ENCODE measurements at places on chromosomes 5 and 9.

DNA sequence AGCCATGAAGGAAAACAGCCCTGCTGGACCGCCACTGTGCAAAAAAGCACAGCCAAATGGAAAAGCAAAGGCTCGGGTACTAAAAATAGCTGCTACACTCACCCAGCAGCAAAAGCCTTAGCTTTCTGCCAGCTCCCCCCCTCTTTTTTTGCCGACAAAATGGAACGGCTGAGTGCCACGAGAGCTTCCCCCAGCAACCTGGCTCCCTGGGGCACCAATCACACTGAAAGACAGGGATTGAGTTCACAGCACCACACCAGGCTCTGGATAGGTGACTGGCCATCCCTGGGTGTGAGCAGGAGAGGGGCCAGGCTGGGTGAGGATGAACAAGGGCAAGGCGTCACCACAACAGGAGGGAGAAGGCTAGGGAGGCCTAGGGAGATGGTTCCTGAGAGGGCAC is 66.7 kb downstream of the SIL1 start:
- DNase-seq: no peak

DNA sequence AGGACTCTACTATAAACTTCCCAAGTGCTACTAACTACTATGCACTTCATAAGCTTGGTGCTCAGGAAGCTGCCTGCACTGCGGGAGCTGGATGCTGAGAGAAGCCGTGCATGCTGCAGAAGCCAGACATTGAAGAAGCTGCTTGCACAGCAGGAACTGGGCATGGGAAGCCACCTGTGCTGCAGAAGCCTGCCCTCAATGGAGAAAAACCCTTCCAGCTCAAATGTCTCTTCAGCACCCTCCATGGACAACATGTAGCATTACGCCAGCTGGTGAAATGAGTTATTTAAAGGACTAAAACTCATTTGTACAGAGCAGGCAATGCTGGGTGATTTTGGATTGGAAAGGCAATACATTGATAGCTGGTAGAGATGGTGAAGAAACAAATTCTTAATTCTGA is 247.2 kb downstream of the KIF4B start:
- no peak for DNase-seq

GRCh38 chr5:163789870-163790269 is 284.5 kb downstream of the MAT2B start:
- no peak for DNase-seq

DNA sequence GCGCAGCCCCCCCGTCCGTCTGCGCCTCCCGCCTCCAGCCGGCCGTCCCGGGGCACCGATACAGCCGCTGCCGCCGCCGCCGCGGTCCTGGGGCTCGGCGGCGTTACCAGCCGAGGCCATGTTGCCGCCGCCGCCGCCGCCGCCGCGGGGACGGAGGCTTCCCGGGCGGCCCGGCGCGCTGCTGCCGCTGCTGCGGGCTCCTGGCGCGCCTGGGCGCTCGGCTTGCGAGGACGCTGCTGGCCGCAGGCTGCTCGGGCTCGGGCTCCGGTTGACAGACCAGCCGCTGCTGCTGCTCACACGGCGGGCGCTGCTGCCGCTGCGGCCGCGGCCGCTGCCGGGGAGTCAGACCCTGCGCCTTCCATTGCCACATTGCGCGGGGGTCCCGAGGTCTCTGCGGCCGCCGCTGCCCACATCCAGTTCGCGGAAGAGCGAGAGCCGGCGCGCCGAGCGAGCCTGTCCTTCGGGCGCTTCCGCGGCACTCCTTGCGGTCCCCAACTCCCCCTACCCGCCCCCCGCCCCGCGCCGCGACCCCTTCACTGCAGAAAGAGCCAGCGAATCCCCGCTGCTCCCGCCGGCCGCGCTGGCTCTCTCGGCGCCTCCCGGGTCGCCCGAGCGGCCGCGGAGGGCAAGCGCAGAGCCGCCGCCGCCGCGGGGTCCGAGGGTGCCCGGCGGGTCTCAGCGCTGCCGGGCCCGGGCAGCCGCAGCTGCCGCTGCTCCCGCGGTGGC is 8.4 kb downstream of the PTCH1 start:
- no peak for DNase-seq

GRCh38 chr5:10401498-10401897 is 40.2 kb upstream of the ROPN1L start:
- no peak for DNase-seq

GRCh38 chr9:130432796-130433167 is 12.0 kb upstream of the ASS1 start:
- DNase-seq: no peak

DNA sequence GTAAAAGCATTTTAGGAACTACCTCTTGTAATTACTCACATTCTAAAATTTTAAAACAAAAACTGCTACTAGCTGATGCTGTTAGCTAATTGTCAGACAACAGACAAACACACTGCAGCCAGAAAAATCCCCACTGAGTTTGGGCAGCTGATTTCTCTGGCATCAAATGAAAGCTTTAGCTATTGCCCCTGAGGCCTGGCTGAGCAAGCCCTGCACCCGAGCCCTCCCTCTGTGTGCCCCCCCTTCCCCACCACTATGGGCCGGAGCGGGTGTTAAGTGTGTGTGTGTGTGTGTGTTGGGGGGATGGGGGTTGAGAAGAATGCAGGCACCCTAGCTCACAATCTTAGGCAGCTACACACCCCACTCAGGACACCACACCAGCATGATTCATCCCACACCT is 2.4 kb downstream of the NEUROG1 start:
- DNase-seq: no peak

- DNase-seq: no peak
Measured at GRCh38 chr5:9419794-9420193, 126.1 kb downstream of the SEMA5A start.

- no peak for DNase-seq
Measured at GRCh38 chr9:113978725-113979342, 99.3 kb downstream of the AMBP start.

DNA sequence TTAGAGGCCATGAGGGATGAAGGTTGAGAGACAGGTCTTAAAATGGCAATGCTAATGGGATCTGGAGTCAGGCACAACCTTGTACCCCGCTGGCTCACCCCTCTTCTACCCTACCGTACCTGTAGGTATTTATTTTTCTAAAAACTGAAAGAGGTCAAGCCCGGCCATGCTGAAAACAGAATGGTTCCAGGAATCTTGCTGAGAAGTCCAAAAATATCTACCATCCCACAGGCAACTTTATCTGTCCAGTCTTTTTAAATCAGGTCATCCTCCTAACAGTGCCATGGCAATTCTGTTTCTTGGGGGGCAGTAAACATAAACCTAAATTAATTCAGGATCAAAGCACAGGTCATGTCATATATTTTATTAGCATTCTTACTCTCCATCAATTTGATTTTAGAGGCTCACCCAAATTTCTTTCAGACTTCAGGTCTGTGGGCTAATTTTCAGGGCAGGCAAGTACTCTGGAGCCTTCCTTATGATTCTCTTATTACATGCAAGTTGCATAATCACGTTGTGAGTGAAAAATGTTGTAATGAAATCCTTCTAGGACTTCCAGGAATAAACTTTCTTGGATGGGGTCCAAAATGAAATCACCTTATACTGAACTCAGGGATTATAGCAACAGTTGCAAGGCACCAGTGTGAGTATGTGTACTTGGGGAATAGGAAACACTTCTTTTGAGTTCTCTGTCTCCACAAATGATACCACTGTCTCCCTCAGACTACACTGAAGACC is 102.7 kb upstream of the NREP start:
- DNase-seq: no peak

- no peak for DNase-seq
Measured at GRCh38 chr5:65620021-65620420, 4.1 kb downstream of the TRIM23 start.

GRCh38 chr9:31236344-31236743 is 1148.1 kb upstream of the ACO1 start:
- no peak for DNase-seq

- no peak for DNase-seq
Measured at GRCh38 chr9:11233696-11234095, 620.9 kb upstream of the PTPRD start.

DNA sequence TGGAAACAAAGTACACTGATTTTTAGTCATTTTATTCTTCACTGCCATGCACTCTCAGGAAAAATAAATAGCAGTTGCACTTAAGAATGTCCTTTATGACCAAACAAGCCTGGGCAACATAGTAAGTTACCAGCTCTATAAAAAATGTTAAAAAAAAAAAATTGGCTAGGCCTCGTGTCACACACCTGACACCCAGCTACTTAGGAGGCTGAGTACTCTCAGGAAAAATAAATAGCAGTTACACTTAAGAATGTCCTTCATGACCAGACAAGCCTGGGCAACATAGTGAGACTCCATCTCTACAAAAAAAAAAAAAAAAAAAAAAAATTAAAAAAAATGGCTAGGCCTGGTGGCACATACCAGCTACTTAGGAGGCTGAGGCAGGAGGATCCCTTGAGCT is 304.6 kb downstream of the SLCO4C1 start:
- no peak for DNase-seq

- no peak for DNase-seq
Measured at GRCh38 chr5:117833691-117834090, 1154.7 kb downstream of the DTWD2 start.

DNA sequence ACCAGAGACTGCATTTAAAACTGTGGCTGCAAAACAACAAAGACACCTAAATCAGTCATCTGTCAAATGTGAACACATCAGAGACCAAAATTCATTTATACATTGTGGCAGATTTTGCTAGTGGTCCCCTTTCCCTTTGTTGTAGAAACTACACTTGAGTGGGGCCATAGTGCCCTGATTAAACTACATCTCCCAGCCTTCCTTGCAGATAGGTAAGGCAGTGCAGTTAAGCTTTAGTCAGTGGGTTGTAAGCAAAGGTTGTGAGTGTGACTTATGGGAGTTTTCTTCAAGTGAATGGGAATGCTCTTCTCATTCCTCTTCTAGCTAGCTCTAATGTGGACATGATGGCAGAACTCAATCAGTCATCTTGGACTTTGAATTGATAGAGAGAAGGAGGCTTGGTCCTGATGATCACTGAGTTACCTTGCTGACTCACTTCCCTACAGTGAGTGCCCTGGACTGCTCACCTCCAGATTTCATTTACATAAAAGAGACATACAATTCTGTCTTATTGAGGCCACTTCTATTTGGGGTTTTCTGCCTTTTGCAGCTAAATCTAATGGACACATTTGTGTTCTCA is 35.2 kb upstream of the SPARC start:
- DNase-seq: no peak

DNA sequence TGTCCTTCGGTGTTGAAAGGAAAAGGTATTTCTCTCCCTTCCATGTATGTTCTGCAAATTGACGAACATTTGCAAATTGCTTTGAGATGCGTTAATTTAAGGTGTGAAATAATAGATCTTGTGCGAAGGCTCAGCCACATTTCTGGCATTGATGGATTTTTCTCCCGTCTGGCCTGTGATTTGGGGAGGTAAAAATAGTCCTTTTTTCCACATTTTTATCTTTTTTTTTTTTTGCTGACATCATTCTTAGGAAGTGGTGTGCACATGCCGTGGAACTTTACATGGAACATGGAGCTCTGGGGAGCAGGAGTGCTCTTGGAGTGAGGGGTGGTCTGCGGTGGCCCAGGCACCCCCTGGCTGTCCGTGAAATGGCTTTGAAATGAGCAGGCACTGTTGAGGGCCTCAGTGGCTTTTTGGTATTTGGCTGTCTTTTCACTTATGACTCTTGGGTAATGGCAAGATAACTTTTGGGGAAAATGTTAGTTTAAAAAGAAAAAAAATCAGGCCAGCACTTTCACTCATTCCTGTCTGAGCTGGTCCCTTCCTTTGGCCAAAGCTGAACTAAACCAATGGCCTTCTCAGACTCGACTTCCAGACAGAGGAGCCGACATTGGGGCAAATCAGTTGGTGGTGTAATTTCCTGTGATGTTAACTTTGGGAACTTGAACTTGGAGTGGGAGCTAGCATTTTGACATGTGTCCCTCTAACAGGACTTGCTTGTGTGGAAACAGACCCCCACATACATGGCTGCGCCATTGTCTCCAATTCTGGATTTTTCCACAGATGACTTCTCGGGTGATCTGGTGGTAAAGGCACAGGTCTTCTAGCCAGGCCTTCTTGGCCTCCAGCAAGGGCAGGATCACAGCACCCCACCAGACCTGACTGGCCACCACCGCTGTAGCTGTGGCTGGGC is 4.2 kb downstream of the NEK6 start:
- DNase-seq: no peak

DNA sequence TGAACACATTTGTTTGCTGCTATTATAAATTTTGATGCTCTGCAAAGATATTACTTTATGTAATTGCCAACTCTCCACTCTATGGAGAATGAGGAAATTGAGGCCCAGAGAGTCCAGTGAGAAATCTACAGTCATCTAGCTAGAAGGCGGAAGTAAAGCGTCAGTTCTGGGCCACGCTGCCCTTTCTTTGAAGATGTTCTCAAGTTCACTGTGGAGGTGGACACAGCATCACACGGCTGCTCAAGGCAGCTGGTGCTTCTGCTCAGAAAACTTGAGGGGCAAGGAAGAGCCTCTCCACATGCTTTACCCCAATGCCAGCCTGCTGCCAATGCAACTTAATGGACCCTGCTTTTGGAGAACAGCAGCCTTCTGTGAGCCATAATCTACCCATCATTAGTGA is 96.3 kb downstream of the TTLL11 start:
- DNase-seq: no peak

- DNase-seq: no peak
Measured at GRCh38 chr9:83066771-83067170, 3.8 kb upstream of the RASEF start.

DNA sequence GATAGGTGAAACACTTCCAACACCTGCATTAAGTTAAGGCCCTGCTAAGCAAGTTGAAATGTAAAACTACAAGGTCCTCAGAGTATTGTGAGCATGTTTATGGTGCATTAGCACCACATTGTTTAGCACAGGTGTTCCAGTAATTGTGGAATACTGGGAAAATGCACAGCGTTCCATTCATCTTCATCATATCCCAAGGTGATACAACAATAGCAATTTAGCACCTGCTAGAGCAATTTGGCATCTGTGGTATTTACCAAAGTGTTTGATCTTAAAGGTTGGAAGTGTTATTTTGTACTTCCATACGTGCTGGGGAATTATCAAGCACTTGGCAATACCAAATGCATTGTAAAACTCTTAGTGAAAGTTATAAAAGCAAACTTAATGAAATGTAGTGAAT is 266.8 kb downstream of the CYLC2 start:
- DNase-seq: no peak

- DNase-seq: no peak
Measured at GRCh38 chr9:109010746-109011145, 2.6 kb downstream of the CTNNAL1 start.

Data from bone marrow (tissue), 2 donors.